Activated T-helper 1 cell treated with Interleukin-2 at 50 U/mL for 16 hours (primary cell): ENCODE measurements at places on chromosomes 3 and 15.

DNA sequence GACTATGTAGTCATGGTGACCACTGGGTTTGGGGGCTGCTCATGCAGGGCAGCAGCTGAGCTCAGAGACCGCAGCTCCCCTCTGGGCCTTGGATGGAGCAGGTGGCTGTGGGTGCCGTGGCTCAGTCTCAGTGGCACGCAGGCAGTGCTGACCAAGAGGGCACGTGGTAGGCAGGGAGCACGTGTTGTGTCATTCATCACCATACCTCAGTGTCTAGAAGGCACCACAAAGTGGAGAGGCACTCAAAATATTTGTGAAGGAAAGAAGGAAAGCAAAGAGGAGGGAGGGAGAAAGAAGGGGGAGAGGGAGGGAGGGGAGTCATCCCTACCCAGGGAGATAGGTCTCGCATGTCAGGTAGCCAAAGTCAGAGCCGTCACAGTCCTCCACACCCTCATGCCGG, 26.1 kb downstream of the EAF1 start:
- no peak for DNase-seq

DNA sequence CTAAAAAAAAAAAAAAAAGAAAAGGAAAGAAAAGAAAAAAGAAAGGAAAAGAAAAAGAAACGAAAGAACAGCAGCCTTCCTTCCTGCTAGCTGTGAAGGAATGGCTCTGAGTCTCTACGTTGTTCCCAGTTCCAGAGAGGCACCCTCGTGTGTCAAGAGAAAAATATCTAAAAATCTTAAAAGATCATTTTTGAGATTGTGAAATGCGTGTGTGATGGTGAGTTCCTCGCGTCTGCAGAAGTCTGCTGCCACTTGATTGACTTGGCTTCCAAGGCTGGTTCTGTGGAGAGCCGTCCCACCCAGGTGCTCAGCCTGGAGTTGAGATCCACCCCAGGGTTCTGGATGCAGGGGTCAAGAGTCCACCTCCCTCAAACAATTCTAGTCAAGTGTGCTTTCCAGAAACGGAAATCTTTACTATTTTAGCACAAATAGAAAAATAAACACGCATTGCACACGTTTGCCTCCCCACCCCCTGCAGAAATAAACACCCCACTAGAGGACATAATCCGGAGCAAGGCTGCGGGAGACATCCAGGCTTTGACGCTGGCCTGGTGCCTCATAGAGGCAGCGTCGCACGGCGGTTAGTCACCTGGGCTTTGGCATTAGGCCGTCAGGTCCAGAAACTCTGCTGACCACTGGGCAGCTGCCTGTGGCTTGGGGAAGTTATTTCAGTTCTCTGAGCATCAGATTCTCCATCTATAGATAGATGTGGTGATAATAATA, 265.4 kb downstream of the FAM43A start:
- DNase-seq = no peak

DNA sequence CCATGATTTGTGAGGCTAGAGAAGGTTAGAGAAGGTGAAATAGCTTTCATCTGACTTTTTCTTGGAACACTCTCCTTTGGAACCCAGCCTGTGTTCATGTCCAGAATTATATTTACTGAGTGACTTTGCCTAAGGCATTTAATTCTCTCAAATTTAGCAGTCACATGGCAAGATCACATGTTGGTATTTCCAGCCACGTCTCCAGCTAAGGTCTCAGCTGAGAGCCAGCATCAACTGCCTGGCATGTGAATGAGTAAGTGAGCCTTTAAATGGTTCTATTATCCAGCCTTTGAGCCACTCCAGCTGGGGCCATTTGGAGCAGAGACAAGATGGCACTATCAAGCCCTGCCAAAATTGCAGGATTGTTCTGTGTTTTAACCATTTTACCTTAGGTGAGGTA, 130.2 kb upstream of the SGO1 start:
- DNase-seq = no peak

DNA sequence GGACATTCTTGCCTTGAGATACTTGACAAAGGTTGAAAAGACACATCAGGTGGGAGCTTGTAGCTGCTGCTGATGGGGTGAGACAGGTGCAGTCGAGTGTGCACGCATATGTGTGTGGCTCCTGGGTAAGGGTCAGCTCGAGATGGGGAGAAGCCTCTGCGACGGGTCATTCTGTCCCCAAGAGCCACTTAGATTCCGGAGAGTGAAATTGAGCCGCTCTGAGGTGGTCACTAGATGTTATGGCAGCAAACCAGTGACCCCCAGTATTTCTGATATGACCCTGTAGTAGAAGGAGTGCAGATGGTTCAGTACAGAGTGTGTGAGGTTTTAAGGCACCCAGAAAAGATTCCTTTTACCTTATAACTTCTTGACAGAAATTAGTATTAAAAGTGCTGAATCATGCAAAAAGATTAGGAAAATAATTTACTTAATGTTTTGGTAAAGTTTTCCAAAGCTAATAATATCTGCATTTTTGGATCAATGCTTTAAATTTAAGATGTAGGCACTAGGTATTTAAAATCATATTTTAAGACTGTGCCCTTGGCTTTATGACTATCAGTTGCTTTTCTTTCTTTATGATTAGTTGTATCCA, 241.9 kb upstream of the TOPAZ1 start:
- DNase-seq = no peak

DNA sequence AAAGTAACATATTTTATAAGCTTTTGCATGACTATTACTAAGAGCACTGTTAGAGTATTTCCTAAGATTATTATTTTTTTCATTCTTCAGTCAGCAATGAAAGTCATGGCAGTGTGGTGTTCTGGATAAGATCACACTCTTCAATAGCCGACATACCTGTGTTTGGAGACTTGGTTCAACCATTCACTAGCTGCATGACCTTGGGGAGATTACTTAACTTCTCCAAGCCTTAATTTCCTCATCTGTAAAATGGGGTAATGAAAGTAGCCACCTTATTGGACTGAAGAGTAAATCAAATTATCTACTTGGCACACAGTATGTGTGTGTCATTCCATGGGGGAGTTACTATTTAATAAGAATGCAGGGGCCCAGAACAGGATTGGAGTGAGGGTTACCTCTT, 24.5 kb upstream of the PCOLCE2 start:
- no peak for DNase-seq

DNA sequence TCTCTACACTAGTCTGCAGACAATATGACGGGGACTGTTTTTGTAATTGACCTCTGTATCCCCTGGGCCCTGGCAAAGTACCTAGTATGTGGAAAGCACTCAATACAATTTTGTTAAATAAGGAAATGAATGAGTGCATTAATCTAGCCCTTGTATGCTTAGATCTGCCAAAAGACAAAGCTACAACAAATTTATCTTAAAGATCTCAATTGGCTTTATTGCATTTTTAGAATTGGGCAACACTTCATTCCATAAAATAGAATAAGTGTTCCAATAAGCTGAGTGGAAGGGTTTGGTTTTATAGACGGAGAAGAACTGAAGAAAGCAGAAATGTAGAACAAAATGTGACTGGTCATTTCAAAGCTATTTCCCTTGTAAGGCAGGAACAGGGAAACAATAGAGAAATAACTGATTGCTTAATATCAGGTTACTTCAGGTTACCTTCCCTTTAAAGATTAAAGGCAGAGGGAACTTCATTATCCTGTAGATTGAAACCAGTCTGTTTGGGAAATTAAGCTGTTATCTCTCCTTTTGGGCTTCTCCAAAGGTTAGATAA, 108.3 kb upstream of the MME start:
- no peak for DNase-seq

DNA sequence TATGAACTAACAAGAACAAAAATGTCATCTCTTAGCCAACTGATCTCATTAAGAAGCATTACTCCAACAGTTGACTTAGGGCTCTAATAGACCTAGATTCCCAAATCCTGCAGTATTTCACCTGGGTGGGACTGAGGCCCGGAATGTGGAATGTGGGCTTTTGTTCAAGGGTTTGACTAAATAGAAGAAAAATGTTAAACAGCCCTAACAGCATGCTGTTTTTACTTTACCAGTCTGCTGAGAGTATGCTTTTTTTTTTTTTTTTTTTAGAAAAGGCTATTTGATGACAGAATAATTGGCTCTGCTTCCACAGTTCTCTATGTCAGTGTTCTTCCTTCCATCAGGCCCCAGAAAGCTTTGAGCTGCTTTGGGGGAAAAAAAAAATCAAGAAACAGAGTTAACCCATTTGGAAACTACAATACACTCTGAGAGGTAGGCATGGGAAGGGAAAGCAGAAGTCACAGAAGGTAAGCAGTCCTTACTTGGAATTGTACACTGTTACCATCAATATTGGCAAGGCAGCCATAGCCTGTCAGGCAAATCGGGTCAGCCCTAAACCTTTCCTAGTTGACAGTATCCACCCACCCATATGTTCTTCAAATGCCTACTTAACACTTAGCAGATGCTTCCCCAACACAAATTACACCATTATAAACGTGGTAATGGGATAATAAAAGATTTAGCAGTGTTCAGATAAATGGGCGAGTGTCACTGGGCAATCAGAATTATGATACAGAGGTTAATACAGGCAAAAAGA, 224.2 kb downstream of the CNTN3 start:
- DNase-seq = no peak

DNA sequence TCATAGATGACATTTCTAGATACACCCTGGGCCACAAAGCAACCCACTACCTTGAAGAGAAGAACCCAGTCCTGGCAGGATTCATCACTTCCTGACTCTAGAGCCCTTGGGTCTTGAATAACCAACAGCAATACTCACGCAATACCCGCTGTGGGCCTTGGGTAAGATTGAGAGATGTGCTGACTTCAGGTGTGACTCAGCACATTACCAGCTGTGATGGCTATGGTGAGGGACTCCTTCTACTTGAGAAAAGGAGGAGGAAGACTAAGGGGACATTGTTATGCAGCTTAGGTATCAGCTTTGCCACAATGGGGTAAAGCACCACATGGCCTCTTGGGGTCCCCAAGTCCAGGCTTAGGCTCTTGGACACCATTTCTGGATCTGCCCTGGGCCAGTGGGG, 14.9 kb downstream of the C3orf33 start:
- no peak for DNase-seq

DNA sequence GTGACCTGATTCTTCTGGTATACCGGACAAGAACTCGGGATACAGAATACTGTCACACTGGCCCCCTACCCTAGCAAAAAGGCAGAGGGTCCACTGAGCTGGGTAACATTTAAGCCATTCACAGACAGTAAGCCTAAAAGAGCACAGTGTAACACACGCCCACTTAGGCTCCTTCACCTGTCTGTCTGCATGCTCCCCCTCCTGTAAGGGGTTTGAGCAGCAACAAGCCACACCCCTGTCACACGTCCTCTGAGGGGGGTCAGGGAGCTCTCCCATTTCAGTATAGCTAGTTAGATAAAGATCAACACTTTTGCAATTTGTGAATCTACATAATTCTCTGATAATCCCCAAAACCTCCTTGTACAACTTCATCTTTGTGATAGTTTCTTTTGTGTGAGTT, 586.3 kb upstream of the LMCD1 start:
- no peak for DNase-seq

GRCh38 chr15:80856809-80857377, 77.7 kb downstream of the CEMIP start:
- DNase-seq = no peak

- no peak for DNase-seq
Measured at GRCh38 chr3:22122567-22122966, 371.6 kb upstream of the ZNF385D start.

DNA sequence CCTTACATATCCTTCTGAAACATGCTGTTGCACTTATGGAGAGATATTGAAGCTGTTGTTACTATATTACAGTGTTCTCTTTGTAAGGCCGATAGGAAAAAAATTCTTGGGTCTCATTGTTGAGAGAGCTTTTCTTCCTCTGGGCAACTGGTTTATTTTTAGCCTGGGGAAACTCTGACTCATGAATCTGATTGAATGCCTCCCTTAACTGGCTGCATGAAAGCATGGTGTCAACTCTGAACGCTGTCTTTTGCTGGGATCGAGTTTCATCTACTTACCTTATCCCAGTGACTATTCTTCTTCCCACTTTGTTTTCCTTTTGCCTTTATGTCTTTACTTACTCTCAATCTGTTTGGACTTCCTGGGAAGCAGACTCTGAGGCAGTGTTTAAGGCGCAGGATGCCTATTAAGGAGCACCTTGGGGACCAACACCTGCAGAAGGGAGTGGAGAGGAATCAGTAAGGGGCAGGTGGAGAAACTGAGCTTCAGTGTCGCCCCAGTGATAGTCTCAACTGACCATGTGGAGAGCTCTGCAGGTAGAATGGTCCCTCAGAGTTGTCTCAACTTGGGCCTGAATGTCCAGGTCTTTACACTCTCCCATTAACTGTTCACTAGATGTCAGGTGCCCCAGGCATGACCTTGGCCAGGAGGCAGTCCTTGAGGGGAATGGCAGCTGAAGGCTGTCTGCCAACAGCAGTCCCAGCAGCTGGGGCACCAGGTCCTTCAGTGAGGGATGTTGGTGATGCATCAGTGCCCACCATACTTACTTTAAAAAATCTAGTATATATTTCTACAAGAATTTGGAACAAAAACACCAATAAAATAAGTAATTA, 88.9 kb upstream of the CCNL1 start:
- DNase-seq = no peak

GRCh38 chr3:71468311-71469137, 115.0 kb downstream of the FOXP1 start:
- DNase-seq = no peak

- no peak for DNase-seq
Measured at GRCh38 chr3:125062904-125063618, 7.3 kb upstream of the HEG1 start.

- DNase-seq = no peak
Measured at GRCh38 chr3:42904076-42904475, 1.9 kb upstream of the ZNF662 start.

GRCh38 chr3:78887547-78888011, 880.2 kb downstream of the ROBO1 start:
- no peak for DNase-seq

DNA sequence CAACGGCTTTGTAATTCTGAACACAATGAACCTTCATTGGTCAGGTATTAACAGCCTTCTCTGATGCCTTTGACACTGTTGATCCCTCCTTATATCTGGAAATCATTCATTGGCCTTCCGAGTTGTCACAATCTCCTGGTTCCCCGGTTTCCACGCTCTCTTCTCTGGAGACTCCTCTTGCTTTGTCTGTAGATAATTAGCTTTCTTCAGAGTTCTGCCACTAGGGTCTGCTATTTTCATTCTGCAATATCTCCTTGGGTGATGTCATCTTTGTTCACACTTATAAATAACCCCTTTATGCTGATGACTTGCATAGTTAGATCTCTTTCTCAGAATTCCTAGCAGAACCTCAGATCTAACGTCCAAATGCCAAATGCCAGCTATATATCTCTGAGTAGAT, 583.8 kb upstream of the ZNF717 start:
- no peak for DNase-seq

- DNase-seq = no peak
Measured at GRCh38 chr3:185549122-185549521, 3.3 kb downstream of the LIPH start.

GRCh38 chr3:168289471-168290008, 193.8 kb upstream of the GOLIM4 start:
- DNase-seq = no peak

- no peak for DNase-seq
Measured at GRCh38 chr3:23153436-23153835, 49.7 kb upstream of the UBE2E2 start.

- DNase-seq = no peak
Measured at GRCh38 chr3:2511356-2511755, 412.7 kb downstream of the CNTN4 start.

GRCh38 chr3:74267588-74268184, 346.8 kb downstream of the CNTN3 start:
- DNase-seq = no peak

- DNase-seq = no peak
Measured at GRCh38 chr15:92430069-92430440, 36.4 kb downstream of the ST8SIA2 start.
